Colonic mucosa (tissue), 4 donors: ENCODE measurements at places on chromosomes 3 and 15. TPM values are rescaled to one million over a fixed set of nuclear protein-coding genes. Genes with fewer than 3 reads are reported as not detected.

- H3K4me3 ChIP-seq: no peak overlapping the region
- DNase-seq: no peak
- no peak overlapping the region for H3K27ac ChIP-seq
- H3K27me3 ChIP-seq: no peaks in the 10 kb centered on the region
- peaks cover 3% of the 10 kb centered on the region for H3K4me1 ChIP-seq
Observed at GRCh38 chr3:149274220-149274619, 52.6 kb upstream of the CP start.

The WWTR1 gene
- total RNA-seq: 6.8 TPM

- H3K27ac ChIP-seq: no peak overlapping the region
- H3K4me3 ChIP-seq: no peak overlapping the region
- H3K27me3 ChIP-seq: no peaks in the 10 kb centered on the region
Observed at GRCh38 chr3:102235679-102236078, 199.1 kb upstream of the ZPLD1 start.

The TMCC1 gene
- 23.2 TPM for total RNA-seq

The NGRN gene
- 60.4 TPM for total RNA-seq

The ILDR1 gene
- 19.7 TPM for total RNA-seq

DNA sequence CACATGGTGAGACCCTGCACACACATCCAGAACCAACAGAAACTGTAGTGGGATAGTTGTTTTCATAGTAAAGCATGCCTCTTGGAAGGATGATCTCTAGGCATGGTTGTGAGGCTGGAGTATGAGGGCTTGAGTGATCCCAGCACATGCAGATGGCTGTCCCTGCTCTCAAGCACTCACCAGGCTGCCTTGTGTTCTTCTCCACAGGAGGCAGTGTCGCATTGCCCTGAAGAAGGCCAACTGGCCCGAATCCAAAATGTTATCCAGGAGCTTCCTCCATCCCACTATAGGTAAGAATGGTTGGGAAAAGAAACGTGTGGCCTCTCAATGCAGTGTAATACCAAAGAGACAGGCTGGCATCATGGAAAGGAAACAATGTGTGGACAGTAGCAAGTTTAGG lies 82.7 kb downstream of the TMEM39A start:
- H3K27me3 ChIP-seq: no peaks in the 10 kb centered on the region
- H3K4me1 ChIP-seq: no peaks in the 10 kb centered on the region
- H3K27ac ChIP-seq: no peak overlapping the region
- no peak overlapping the region for H3K4me3 ChIP-seq
- no peak for DNase-seq

The WDR49 gene
- total RNA-seq: 0.98 TPM

DNA sequence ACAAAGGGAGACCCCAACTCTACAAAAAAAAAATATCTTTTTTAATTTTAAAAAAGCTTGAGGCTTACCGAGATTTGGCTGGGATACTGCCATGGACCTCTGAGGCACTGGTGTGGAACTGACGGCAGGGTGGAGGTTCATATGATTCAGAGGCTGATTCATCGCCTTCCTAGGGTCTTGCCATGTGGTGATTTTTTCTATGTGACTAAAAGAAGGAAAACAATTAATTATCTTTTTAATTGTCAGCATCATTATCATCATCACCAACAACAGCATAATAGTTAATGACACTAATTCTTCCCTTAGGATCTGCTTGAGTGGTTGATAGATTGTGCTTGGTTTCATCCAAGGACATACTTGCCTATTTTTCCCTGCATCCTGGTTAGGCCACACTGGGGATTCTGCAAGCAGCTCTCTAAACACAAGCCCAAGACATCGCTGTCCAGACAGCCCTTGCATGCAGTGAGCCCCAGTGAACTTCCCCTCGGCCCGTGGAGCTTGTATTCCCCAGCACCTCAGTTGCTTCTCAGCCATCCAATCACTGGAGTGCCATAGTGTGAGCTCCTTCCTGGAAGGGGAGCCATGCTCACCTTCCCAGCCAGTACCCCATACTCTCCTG lies 84.9 kb downstream of the WWTR1 start:
- no peaks in the 10 kb centered on the region for H3K36me3 ChIP-seq
- no peak overlapping the region for H3K4me3 ChIP-seq
- no peak overlapping the region for H3K27ac ChIP-seq
- H3K4me1 ChIP-seq: no peaks in the 10 kb centered on the region
- no peaks in the 10 kb centered on the region for H3K27me3 ChIP-seq
- no peak for DNase-seq

GRCh38 chr3:55164191-55164590 lies 236.3 kb upstream of the LRTM1 start:
- H3K4me3 ChIP-seq: no peak overlapping the region
- H3K4me1 ChIP-seq: no peaks in the 10 kb centered on the region
- H3K36me3 ChIP-seq: no peaks in the 10 kb centered on the region
- H3K27ac ChIP-seq: no peak overlapping the region
- no peaks in the 10 kb centered on the region for H3K27me3 ChIP-seq
- no peak for DNase-seq

DNA sequence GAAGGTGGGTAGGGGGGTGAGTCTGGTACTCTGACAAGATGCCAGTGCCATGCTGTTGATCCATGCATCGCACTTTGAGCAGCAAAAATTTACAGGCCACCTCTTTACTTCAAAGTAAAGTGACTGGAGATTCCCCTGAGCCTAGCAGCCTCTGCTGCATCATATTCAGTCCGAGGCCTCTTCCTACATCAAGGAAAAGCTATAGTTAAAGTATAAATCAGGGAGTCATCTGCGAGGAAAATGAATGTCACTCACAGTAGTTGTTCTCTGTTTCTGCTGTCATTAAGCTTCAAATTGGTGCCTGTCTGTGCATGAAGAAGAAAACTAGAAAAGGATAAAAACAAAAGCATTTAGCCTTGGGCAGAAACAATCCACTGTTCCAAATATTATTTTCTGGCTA lies 706.2 kb downstream of the TBL1XR1 start:
- no peak overlapping the region for H3K27ac ChIP-seq
- no peaks in the 10 kb centered on the region for H3K36me3 ChIP-seq
- H3K4me1 ChIP-seq: no peaks in the 10 kb centered on the region
- DNase-seq: no peak
- H3K4me3 ChIP-seq: no peak overlapping the region

- H3K27me3 ChIP-seq: no peaks in the 10 kb centered on the region
- DNase-seq: no peak
- H3K4me3 ChIP-seq: no peak overlapping the region
Observed at GRCh38 chr15:51348688-51349087, 7.2 kb downstream of the GLDN start.

- H3K4me1 ChIP-seq: no peaks in the 10 kb centered on the region
- no peaks in the 10 kb centered on the region for H3K36me3 ChIP-seq
- H3K27ac ChIP-seq: no peak overlapping the region
- no peak overlapping the region for H3K4me3 ChIP-seq
- no peaks in the 10 kb centered on the region for H3K27me3 ChIP-seq
- no peak for DNase-seq
Observed at GRCh38 chr3:194592798-194593752, 40.1 kb downstream of the TMEM44 start.

- H3K4me1 ChIP-seq: no peaks in the 10 kb centered on the region
- H3K36me3 ChIP-seq: no peaks in the 10 kb centered on the region
- H3K4me3 ChIP-seq: no peak overlapping the region
- DNase-seq: no peak
- H3K27ac ChIP-seq: no peak overlapping the region
- no peaks in the 10 kb centered on the region for H3K27me3 ChIP-seq
Observed at GRCh38 chr15:42143356-42143755, 13.1 kb downstream of the PLA2G4F start.

- no peak overlapping the region for H3K27ac ChIP-seq
- no peaks in the 10 kb centered on the region for H3K4me1 ChIP-seq
- no peak overlapping the region for H3K4me3 ChIP-seq
- no peaks in the 10 kb centered on the region for H3K27me3 ChIP-seq
- no peak for DNase-seq
Observed at GRCh38 chr3:134810052-134810435, 15.0 kb downstream of the EPHB1 start.
